ENCODE measurements at places on chromosomes 5 and 9.

DNA sequence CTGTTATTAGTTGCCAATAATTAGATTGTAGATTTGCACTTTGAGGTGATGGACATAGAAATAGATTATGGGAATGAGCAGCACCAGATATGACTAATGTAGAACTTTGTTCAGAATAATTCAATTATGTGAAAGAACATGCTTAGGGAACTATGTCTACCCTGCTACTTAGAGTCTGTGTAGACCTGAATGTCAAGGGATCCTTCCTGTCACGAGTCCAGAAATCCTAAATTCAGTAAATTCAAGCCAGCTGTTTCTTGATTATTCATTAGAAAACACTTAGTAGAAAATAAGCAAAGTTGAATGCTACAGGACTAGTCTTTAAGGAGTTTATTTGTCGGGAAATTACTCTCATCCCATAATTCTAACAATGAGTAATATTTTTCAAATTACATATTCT, 887.3 kb upstream of the SEMA6A start:
- no peak for DNase-seq

- DNase-seq, result no peak
Observed at GRCh38 chr5:55308254-55308836, 556 bp downstream of the MTREX start.

DNA sequence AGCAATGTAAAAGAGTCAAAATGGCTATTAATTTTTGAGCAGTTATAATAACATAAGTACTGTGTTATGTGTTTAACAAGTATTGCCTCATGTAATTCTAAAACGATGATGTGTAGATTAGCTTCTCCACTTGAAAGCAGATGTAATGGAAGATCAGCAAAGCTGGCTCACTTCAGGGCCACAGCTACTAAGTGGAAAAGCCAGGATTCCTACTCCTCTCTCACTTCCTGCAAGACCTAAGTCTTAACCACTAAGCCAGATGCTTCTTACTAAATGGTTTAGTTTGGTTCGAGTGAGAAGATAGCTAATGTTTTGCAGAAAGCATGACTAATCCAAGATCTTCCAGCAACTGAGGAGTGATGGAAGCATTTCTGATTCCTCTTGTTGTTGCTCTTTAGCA, 15.7 kb upstream of the TNC start:
- DNase-seq, result no peak

DNA sequence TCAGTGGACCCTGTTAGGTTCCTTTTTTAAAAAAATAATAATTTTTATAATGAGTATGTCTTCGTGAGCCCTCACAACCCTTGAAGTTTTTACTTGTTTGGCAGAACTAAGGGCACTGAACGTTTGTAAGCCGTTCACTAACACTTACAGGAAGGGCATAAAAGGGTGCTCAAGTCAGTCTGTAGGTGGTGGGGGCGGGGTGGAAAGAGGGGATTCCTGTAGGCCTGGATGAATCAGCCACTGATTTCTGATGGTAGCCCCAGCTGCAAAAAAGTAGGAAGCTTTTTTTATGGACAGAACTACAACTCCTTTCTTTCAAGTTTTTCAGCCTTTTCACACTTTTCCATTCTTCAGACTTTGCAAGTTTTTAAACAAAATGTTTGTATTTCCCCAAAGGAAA, 35.8 kb downstream of the PIK3R1 start:
- peak; percentile 66 for DNase-seq

- DNase-seq, result no peak
Observed at GRCh38 chr9:83313781-83314180, 224.4 kb downstream of the FRMD3 start.

- no peak for DNase-seq
Observed at GRCh38 chr5:14397717-14398116, 183.9 kb upstream of the OTULINL start.

- no peak for DNase-seq
Observed at GRCh38 chr5:21802869-21803490, 1050.2 kb downstream of the CDH12 start.

- peak; percentile 6 for DNase-seq
Observed at GRCh38 chr5:78295035-78295961, 800 bp upstream of the AP3B1 start.

- no peak for DNase-seq
Observed at GRCh38 chr9:21875893-21876292, 73.5 kb downstream of the MTAP start.

- no peak for DNase-seq
Observed at GRCh38 chr5:77937015-77937908, 161.1 kb upstream of the TBCA start.

- no peak for DNase-seq
Observed at GRCh38 chr5:169655353-169655752, 18.3 kb downstream of the DOCK2 start.

DNA sequence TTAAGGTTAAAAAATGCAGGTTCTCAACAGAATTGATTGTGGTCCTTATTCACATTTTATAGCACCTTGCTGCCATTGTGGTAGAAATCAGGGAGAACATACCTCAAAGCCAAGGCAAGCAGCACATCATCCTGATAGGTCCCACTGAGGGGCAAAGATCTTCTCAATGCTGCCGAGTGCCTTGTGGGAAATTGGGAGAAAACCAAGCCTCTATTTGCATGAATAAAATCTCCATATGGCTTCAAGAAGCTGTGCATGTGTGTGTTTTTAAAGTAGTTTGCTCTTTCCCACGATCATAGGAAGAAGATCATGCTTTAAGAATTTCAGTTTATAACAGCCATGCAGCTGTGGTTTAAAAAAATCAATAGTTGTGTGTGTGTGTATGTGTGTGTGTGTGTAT, 216.9 kb upstream of the FBXL7 start:
- no peak for DNase-seq

DNA sequence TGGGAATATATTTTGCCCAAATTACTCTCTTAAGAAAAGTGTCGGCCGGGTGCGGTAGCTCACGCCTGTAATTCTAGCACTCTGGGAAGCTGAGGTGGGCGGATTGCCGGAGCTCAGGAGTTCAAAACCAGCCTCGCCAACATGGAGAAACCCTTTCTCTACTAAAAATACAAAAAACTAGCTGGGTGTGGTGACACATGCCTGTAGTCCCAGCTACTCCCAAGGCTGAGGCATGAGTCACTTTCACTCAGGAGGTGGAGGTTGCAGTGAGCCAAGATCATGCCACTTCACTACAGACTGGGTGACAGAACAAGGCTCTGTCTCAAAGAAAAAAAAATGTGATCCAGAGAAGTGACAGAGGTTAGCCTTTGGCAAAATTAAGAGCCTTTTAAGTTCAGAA, 26.4 kb upstream of the TMEM171 start:
- no peak for DNase-seq

GRCh38 chr9:101509572-101509971, 24.1 kb upstream of the RNF20 start:
- DNase-seq, result no peak

DNA sequence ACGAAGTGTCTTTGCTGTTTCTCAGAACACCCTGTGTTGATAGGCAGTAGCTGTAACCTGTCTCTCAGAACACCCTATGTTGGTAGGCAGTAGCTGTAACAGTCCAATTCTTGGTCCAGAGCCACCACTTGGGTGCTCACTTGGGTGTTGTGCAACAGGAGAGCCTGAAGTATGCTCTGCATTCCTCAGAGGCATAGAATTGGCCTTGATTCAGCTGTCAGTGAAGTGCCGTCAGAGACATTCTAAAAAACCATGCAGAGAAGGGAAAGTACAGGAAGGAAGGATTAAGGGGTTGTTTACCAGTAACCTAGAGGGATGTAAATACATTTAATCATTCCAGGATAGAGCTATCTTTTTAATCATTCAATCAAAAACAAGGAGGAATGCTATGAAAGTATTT, 231.2 kb downstream of the ARRDC3 start:
- no peak for DNase-seq

GRCh38 chr9:121711797-121712196, 60.4 kb downstream of the DAB2IP start:
- no peak for DNase-seq

- DNase-seq, result no peak
Observed at GRCh38 chr5:32589942-32590869, 4.8 kb downstream of the SUB1 start.

DNA sequence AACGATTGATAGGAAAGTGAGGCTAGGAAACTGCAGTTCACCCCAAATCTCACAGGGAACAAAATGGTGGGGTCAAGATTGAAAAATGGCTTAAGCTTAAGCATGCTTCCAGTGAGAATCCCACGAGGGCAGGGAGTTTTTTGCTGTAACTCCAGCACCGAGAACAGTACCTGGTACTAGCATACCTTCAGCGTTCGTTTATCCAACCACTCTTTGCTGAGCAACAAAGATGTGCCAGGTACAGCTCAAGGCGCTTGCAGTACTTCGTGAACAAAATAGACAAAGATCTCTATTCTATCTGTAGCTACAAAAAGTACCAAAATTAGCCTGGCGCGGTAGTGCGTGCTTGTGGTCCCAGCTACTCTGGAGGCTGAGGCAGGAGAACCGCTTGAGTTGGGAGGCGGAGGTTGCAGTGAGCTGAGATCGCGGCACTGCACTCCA, 778 bp upstream of the PPP6C start:
- DNase-seq, result no peak

- no peak for DNase-seq
Observed at GRCh38 chr9:120534266-120534665, 45.7 kb downstream of the CDK5RAP2 start.

DNA sequence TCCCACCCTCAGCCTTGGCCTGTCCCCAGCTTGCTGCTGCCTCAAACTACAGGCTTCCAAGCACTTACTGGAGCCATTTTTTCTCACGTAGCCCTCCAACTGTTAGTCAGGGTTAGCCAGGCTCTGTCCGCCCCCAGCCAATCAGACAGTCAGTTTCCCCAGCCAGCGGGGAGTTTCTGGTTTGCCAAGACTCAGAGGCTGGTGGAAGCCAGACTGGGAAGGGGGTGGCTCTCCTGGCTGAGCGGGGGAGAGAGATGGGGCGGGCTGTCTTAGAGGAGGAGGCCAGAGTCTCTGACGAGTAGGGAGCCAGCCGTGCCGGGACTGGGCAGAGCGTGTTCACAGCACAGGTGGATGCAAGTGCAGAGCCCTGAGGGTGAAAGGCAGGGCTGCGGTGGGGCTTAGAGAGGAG, 15.3 kb downstream of the PROP1 start:
- DNase-seq, result no peak

DNA sequence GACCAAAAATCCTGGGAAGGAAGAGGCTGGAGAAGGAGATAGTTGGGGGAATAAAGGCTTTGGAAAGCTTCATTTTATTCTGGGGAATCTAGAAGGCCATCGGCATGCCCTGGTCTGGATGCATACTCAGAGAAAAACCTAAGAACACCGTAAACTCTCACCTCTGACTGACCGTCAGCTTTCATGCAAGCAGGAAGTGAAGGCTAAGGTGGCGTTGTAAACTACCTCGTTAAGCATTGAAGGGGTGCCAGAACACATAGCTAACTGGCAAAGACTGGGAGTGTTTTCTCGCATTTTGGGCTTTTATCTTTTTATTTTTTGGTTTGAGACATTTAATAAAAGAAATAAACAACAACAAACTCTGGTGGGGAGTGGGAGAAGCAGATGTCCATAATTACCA, 2.6 kb upstream of the SLC38A9 start:
- DNase-seq, result no peak

- DNase-seq, result no peak
Observed at GRCh38 chr9:137674976-137675320, 56.1 kb downstream of the EHMT1 start.

- no peak for DNase-seq
Observed at GRCh38 chr5:120405286-120405864, 58.7 kb upstream of the PRR16 start.

All from stimulated activated CD8-positive, alpha-beta memory T cell treated with anti-CD3 and anti-CD28 coated beads, Interleukin-4, amount 100 ng/mL, for 4 hours (primary cell).